ENCODE measurements at places on chromosomes 7 and 10. TPM values are rescaled to one million over a fixed set of nuclear protein-coding genes. Genes with fewer than 3 reads are reported as not detected.

Gene MET
- polyA plus RNA-seq = 0.95 TPM

Gene C10orf105
- 0.07 TPM for polyA plus RNA-seq

Gene MYPN
- polyA plus RNA-seq = 0.79 TPM

Gene STRIP2
- 2.5 TPM for polyA plus RNA-seq

Gene SPDYE18
- polyA plus RNA-seq = 0.88 TPM

Gene PNLIPRP1
- polyA plus RNA-seq = not detected

DNA sequence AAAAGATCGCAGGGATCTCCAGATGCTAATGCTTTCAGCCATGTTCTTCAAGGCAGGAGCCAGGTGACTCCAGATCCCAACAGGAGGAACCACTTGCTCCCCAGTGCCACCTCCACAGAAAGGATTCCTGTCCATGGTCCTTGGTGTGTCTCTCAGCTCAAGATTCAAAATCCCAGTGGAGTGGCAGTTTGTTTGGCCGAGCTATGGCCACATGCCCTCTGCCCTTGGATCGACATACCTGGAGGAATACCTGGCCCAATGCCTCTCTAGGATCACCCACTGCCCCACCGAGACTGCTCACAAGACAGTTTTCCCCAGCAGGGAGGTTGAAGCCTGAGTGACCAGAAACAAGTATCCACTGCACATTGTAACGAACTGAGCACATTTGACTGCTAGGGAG is 3.9 kb upstream of the GPRIN2 start:
- no peak for DNase-seq

GRCh38 chr10:123519861-123520260 is 146.3 kb upstream of the GPR26 start:
- no peak for DNase-seq

- DNase-seq = no peak
These were observed 122.7 kb upstream of the STEAP4 start for GRCh38 chr7:88429382-88429781.

DNA sequence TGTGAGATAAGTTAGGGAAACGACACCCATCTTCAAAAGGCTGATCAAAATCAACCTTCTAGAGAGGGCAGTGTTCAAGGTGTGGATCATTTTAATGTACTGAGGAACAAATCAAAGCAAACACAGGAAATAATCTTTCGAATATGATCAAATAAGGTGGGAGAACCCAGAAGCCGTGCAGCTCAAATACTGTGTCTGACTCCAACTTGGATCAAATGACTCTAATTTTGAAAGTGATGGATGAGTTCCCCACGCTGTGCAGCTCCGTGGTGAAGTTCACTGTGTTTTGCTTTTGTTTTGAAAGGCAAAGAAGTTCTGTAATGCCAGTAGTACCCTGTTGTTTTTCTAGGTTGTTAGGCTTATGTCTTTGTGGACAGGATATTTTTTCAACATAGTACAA is 250.9 kb downstream of the SFMBT2 start:
- no peak for DNase-seq

Measured in adrenal gland (tissue), 19 donors.